ENCODE measurements at places on chromosomes 7 and 10.

DNA sequence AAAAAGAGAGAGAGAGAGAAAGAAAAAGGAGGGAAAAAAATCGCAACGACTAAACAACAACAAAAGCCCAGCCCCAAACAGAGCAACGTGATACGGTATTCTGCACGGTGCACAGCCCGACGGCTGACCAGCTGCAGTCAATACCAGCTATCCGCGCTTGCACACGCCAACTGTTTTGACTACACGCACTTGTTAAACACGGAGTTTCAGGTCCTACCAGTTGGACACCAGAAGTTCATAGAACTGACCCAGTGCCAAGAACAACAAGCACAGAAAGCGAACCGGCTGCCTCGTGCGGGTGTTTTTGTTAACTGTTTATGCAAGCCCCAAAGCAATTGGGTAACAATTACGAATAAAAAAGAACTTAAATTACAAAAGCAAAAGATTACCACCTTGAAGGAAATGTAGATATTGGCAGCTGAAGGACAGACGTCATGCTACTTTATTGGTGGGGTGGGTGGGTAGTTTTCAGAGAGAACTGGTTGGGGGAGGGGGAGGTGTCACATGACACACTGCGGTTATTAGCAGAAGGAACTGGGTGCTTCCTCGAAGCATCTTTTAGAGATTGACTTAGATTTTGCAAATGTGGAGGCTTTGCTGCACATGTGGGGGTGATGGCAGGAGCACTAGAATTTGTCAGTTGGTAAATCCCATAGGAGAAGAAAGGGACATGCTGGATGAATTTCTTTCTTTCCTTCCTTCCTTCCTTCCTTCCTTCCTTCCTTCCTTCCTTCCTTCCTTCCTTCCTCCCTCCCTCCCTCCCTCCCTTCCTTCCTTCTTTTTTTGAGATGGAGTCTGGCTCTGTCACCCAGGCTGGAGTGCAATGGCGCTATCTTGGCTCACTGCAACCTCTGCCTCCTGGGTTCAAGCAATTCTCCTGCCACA, 110.6 kb upstream of the EFCAB10 start:
- DNase-seq: peak; percentile 61

GRCh38 chr7:45402480-45403218, 171.5 kb upstream of the ADCY1 start:
- no peak for DNase-seq

- no peak for DNase-seq
Observed at GRCh38 chr10:60878224-60878623, 65.8 kb downstream of the RHOBTB1 start.

- DNase-seq: no peak
Observed at GRCh38 chr10:71125749-71126107, 86.6 kb upstream of the UNC5B start.

- no peak for DNase-seq
Observed at GRCh38 chr7:102306916-102307677, 20.4 kb downstream of the SH2B2 start.

DNA sequence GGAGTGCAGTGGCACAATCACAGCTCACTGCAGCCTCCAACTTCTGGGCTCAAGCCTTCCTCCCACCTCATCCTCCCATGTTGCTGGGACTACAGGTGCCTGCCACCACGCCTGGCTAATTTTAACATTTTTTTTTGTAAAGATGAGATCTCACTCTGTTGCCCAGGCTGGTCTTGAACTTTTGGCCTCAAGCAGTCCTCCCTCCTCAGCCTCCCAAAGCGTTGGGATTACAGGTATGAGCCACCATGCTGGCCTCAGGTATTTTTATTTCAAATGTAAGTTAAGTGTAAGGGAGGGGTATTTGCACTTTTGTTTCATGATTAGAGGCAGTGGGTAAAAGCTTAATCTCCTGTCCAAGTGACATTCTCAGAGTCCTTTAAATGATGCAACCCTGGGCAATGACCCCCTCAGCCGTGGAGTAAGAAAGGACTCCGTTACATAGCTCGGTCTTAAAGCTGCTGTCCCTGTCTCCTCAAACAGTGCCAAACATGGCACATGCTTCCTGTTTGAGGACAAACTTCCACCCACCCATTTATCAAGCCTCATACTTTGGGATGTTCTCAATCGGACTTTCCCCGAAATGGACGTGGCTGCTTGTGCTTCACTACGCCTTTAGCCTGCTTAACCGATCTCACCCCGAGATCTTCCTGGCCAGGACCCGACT, 296.1 kb downstream of the BAMBI start:
- DNase-seq: no peak

GRCh38 chr10:4252701-4253100, 467.7 kb upstream of the KLF6 start:
- DNase-seq: no peak

DNA sequence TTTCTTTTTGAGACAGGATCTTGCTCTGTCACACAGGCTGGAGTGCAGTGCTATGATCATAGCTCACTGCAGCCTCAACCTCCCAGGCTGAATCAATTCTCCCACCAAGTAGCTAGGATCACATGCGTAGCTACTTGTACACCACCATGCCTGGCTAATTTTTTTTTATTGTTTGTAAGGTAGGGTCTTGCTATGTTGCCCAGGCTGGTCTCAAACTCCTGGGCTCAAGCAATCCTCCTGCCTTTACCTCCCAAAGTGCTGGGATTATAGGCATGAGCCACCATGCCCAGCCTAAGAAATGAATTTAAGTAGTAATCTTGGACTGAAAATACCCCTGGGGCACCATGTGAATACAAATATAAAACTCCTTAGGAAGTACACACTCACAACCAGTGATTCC, 5.8 kb downstream of the NUDT13 start:
- DNase-seq: no peak

GRCh38 chr7:155287284-155287935, 10.3 kb upstream of the INSIG1 start:
- no peak for DNase-seq

DNA sequence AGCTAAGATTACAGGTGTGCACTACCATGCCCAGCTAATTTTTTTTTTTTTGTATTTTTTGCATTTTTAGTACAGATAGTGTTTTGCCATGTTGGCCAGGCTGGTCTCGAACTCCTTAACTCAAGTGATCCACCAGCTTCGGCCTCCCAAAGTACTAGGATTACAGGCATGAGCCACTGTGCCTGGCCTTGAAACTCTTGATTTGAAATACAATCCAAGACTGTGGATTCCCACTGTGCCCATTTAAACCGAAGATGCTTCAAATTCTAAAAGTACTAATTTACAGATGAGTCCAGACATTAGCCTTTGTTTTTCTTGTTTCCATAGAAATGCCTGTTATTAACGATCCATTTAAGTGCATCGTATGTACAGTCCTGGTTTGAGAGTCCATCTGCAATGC, 130.9 kb downstream of the CACNA2D1 start:
- no peak for DNase-seq

- DNase-seq: no peak
Observed at GRCh38 chr10:123521556-123521955, 144.6 kb upstream of the GPR26 start.

GRCh38 chr7:121020249-121020988, 31.9 kb downstream of the CPED1 start:
- no peak for DNase-seq

DNA sequence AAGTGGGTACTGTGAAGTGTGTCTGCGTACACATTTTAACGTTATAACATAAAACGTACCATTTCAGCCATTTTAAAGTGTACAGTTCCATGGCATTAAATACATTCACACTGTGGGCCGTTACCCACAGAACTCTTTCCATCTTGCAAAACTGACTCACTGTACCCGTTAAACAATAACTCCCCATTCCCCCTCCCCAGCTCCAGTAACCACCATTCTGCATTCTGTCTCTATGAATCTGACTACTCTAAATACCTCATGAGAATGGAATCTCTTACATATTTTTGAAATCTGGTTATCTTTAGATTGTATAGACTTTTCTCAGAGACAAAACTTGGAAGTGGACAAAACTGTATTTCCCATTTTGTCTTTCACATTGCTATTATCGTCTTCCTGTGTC, 9.3 kb downstream of the ARL3 start:
- DNase-seq: no peak

- no peak for DNase-seq
Observed at GRCh38 chr10:127757033-127757432, 20.0 kb downstream of the FOXI2 start.

DNA sequence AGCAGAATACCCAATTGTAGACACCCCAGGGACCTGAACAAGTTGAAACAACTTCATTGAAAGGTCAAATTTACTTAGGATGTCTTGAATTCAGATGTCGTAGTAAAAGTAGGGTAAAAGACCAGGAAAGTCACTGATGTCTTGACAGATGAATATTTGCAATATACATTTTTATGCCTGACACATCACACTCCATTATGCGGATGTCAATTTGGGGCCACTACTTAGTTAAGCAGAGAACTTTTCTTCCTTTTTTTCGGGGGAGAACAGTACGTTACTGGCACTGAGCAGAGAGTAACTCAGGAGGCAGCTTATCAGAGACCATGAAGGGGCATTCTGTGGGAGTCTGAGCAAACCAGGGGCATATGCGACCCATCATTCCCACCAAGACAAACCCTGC, 4.9 kb downstream of the ITGA8 start:
- no peak for DNase-seq

- no peak for DNase-seq
Observed at GRCh38 chr10:103145860-103146466, 47.1 kb downstream of the NT5C2 start.

DNA sequence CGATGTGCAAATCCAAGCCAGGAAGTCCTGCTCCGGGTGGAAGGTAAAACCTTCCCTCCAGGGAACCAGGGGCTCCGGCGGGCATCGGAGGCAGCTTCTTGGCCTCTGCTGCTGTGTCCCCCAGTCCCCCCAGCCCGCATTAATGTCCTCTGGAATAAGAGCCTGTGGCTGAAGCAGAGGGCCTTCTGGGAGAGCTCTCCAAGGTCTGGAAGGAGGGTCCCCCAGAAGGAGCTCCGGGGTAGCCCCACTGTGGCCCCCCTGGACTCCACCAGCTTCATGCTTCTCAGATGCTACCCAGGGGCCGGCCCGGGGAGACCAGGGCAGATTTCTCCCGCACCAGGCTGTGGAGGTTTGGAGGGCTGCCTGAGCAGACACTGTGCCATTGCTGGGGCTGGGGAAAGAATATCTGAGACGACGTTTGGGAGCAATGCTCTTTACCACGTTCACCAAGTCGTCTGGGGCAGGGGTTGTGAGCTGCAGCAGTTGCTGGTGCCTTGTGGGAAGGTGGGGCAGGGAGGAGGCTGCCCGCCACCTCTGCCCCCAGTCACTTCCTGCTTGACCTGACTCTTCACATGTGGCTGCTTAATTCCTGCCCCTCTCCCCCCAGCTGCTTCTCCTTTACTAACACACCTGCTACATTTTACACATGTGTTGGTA, 8.3 kb downstream of the ZNF853 start:
- no peak for DNase-seq
